Fibroblast of upper back skin (primary cell): ENCODE measurements at places on chromosomes 3 and 15.

DNA sequence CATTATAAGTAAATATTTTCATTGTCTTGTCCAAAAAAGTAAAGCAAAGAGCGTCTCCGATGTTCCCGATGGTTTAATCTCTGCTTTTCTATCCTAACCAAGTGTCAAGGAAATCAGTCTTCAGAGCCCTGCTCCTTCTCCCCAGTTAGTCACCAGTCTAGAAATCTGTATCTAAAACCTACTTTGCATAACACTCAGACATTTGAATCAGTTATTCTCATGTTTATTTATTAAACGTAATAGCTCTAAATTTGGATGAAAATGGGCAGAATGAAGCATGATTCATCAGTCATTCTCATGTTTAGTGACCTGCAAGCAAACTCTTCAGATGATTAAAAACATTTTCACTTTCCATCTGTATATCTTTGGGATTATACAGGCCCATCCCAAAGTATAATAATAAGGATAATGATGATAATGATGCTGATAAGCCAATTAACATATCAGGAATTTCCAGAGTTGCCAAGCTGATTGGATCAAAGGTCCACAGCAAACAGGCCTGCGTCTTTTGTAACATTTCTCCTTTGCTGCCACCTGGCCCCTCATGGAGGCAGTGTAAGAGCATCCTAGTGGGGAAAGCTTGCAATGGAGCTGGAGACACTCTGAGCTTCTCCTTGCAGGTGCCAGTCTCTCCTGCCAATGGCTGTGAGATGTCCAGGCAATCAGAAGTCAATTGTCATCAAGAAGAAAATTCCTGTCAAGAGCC, 273.9 kb downstream of the IGSF11 start:
- DNase-seq: no peak

DNA sequence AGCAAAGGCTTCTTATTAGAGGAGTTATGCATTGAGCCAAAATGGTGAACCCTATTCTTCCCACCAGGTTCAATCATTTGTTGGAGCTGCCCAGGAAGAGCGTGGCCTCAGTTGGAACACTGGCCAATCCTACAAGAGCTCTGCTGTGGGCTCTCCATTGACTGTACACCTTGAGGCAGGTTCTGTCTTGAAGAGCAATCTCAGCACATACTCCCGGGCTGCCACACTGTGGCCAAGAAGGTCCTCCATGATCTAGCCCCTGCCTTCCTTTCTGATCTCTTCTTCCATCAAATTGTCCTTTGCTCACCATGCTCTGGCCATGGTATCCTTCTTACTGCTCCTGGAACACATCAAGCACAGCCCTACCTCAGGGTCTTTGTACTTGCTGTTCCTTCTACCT, 5.7 kb upstream of the SUMF1 start:
- DNase-seq: no peak

GRCh38 chr3:159934216-159934615, 54.4 kb upstream of the IL12A start:
- DNase-seq: no peak

- no peak for DNase-seq
These were observed 6.7 kb upstream of the OCA2 start for GRCh38 chr15:28105793-28106192.
